ENCODE measurements at places on chromosomes 6 and 20. TPM values are rescaled to one million over a fixed set of nuclear protein-coding genes. Genes with fewer than 3 reads are reported as not detected.

LKAAEAR1 gene
- 1.7 TPM for total RNA-seq

- no peaks in the 10 kb centered on the region for H3K27me3 ChIP-seq
- H3K4me3 ChIP-seq, result no peak overlapping the region
- no peaks in the 10 kb centered on the region for H3K36me3 ChIP-seq
- H3K27ac ChIP-seq, result no peak overlapping the region
Observed at GRCh38 chr6:113626475-113626874, 230.7 kb upstream of the MARCKS start.

DNA sequence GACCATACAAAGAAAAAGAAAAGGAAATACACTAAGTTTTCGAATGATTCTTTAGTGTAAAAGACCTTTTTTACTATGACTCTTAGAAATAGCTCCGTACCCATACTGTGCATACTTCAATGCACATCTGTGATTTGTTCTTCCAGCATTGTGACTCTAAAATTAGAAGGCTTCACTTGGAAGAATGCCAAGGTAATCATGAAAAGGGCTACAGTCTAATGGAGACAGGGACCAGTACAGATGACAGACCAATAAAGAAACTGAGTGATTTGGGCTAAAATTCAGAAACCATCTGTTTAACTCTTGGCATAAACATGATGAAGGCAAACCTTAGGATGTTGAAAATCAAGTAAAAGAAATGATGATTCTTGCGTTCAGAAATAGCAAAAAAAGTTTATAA lies 46.3 kb downstream of the CYP39A1 start:
- no peaks in the 10 kb centered on the region for H3K27me3 ChIP-seq
- H3K4me3 ChIP-seq, result no peak overlapping the region
- DNase-seq, result no peak
- H3K36me3 ChIP-seq, result no peaks in the 10 kb centered on the region
- no peak overlapping the region for H3K27ac ChIP-seq
- H3K4me1 ChIP-seq, result no peaks in the 10 kb centered on the region

- DNase-seq, result peak; percentile 26
- peak overlapping the region; percentile 4 for H3K27ac ChIP-seq
- no peaks in the 10 kb centered on the region for H3K27me3 ChIP-seq
Observed at GRCh38 chr20:50788045-50788991, 6.5 kb upstream of the BCAS4 start.

ZNF341 gene
- 1.1 TPM for total RNA-seq

RWDD2A gene
- total RNA-seq, result 5.2 TPM

GRCh38 chr6:25483943-25484342 lies 168.1 kb upstream of the SCGN start:
- H3K4me3 ChIP-seq, result no peak overlapping the region
- no peaks in the 10 kb centered on the region for H3K4me1 ChIP-seq
- no peak overlapping the region for H3K27ac ChIP-seq

SLC17A1 gene
- not detected for total RNA-seq

PNPLA1 gene
- total RNA-seq, result not detected

- no peaks in the 10 kb centered on the region for H3K27me3 ChIP-seq
- H3K27ac ChIP-seq, result no peak overlapping the region
- no peak for DNase-seq
- no peak overlapping the region for H3K4me3 ChIP-seq
Observed at GRCh38 chr20:13681248-13682125, 42.8 kb upstream of the TASP1 start.

MYB gene
- not detected for total RNA-seq

DNA sequence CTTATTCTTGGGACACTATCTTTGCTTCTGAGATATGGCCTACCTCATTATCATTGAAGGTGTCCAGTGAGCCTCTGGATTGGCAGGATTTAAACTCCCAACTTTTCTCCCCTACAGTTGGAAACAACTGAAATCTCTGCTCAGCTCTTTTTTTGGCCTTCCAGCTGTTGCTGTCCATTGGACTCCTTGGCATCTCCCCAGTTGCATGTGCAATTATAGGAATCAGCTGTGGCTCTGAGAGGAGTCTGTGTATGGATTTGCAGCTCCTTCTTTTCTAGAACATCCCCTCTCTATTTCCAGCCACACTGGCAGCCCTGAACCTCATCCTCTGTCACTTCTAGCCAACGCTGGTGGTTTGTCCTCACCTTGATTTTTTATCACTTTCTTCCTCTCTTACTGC lies 21.2 kb downstream of the RAB22A start:
- H3K4me1 ChIP-seq, result peaks cover 7% of the 10 kb centered on the region
- H3K27me3 ChIP-seq, result no peaks in the 10 kb centered on the region
- H3K4me3 ChIP-seq, result no peak overlapping the region
- no peak overlapping the region for H3K27ac ChIP-seq
- DNase-seq, result no peak

- peaks cover 26% of the 10 kb centered on the region for H3K4me1 ChIP-seq
- H3K4me3 ChIP-seq, result no peak overlapping the region
- no peaks in the 10 kb centered on the region for H3K36me3 ChIP-seq
- H3K27ac ChIP-seq, result no peak overlapping the region
- H3K27me3 ChIP-seq, result no peaks in the 10 kb centered on the region
- DNase-seq, result no peak
Observed at GRCh38 chr20:4063631-4064030, 48.3 kb upstream of the RNF24 start.

- DNase-seq, result no peak
- no peaks in the 10 kb centered on the region for H3K27me3 ChIP-seq
- no peaks in the 10 kb centered on the region for H3K4me1 ChIP-seq
- no peak overlapping the region for H3K4me3 ChIP-seq
- no peak overlapping the region for H3K27ac ChIP-seq
- no peaks in the 10 kb centered on the region for H3K36me3 ChIP-seq
Observed at GRCh38 chr6:118252474-118252873, 295.6 kb upstream of the PLN start.

DNA sequence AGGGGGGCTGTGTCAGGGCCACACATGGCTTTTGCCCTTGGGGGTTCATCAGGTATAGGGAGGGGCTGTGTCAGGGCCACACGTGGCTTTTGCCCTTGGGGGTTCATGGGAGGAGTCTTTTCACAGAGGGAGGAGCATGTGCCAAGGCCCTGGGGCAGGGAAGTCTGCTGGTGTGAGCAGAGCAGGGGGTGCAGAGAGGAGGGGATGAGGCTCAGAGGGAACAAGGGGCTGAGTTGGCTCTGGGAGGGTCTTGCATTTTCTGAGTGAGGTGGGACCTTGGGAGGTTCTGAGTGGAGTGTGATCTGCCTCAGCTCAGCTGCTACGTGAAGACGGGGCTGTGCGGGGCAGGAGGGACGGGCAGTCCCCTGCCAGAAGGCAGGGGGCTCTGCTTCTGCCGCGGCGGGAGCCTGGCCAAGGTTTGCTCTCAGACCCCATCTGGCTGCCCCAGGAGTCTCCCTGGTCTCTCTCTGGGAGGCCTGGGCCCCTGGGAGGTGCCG lies 6.0 kb upstream of the SOX18 start:
- H3K27ac ChIP-seq, result peak overlapping the region; percentile 59
- no peak overlapping the region for H3K4me3 ChIP-seq
- no peak for DNase-seq
- H3K4me1 ChIP-seq, result no peaks in the 10 kb centered on the region
- H3K27me3 ChIP-seq, result no peaks in the 10 kb centered on the region

GRCh38 chr6:163344411-163344810 lies 70.1 kb upstream of the QKI start:
- no peak overlapping the region for H3K27ac ChIP-seq
- no peaks in the 10 kb centered on the region for H3K27me3 ChIP-seq
- no peak overlapping the region for H3K4me3 ChIP-seq

- no peak overlapping the region for H3K27ac ChIP-seq
- H3K4me3 ChIP-seq, result no peak overlapping the region
- no peak for DNase-seq
- no peaks in the 10 kb centered on the region for H3K27me3 ChIP-seq
- no peaks in the 10 kb centered on the region for H3K4me1 ChIP-seq
Observed at GRCh38 chr6:165755583-165755982, 92.5 kb upstream of the PDE10A start.

DNA sequence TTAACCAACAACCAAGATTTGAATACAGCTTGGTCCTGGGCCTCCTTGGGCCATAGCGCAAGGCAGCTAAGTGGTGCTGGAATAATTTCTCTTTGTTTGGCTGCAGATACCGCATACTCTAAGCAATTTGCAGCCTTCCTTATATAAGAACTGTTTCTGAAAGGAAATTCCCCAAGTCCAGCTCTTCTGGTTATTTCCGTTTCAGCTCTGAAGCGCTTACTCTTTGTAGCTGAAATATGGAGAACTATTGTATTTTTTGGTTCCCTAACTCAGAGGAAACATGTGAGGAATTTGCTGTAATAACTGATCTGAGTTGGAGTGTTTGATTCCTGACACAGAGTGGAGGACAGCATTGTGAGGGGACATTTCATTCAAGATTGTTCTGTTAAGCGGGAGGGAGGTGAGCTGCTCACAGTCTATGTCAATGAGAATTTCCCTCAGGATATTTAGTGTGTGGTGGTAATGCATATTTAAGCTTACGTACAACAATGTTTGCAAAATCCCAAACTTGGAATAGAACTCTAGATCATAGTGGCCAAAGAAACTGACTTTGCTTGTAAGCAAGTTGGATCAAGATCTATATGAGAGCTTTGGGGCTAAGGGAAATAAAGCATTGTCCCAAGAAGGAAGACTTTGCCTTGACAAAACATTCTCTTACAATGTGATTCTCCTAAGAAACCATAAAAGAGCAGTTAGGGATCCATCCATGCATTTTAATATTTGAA lies 576.6 kb upstream of the FLRT3 start:
- no peak overlapping the region for H3K4me3 ChIP-seq
- no peaks in the 10 kb centered on the region for H3K4me1 ChIP-seq
- DNase-seq, result no peak
- H3K27ac ChIP-seq, result no peak overlapping the region

DNA sequence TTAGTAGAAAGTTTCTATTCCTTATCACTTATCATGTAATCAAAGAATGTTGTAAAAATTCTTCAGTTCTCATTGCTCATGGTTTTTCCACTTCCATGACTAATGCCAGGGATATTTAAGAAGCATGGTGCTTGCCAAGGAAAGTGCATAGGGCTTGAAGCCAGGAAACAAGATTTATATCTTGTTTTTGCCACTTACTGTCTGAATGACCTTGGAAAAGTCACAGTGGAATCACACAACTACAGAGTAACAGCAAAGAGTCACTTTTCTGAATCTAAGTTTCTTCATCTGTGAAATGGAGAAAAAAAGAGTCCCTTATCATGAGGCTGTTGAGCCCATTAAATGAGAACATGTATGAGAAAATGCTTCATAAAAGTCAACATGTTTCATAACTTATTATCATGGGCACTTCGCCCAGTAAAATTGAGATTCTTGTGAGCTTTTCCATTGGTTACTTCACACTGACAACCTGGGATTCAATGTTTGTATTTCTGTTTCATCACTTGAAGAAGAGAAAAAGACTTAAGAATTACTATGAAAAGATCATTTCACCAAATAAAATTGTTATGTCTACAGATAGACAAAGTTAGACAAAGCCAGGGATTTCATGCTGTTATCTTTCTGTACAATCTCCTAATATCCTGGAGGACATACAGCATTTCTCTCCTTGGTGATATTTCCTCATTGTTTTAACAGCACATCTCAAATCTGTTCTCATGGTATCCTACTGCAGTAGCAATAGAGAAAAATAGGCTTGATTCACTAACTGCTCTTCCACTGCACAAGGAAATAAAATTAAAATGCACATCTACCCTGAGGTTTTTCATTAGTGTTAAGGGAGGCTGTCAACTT lies 7.6 kb upstream of the BMP5 start:
- H3K4me1 ChIP-seq, result no peaks in the 10 kb centered on the region
- H3K27ac ChIP-seq, result no peak overlapping the region
- no peak overlapping the region for H3K4me3 ChIP-seq
- no peaks in the 10 kb centered on the region for H3K36me3 ChIP-seq
- no peaks in the 10 kb centered on the region for H3K27me3 ChIP-seq
- no peak for DNase-seq

DNA sequence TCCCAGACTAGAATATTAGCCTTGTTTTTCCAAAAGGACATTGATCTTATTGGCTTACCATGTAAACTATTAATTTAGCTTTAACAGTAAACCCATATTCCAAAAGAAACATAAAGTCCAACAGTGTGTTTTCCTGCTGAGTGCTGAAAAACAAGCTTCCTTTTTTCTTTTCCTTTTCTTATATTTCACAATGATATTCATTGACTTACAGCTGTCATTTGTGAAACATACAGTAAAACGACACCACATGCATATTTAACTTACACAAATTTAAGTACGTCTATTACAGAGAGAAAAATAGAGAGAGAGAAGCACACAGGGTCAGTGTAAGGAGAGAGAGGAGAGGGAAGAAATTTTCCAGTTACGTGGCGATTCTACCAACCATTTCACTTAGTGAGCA lies 543.9 kb upstream of the JARID2 start:
- DNase-seq, result no peak
- no peaks in the 10 kb centered on the region for H3K27me3 ChIP-seq
- H3K4me1 ChIP-seq, result no peaks in the 10 kb centered on the region
- no peaks in the 10 kb centered on the region for H3K36me3 ChIP-seq
- H3K4me3 ChIP-seq, result no peak overlapping the region

DNA sequence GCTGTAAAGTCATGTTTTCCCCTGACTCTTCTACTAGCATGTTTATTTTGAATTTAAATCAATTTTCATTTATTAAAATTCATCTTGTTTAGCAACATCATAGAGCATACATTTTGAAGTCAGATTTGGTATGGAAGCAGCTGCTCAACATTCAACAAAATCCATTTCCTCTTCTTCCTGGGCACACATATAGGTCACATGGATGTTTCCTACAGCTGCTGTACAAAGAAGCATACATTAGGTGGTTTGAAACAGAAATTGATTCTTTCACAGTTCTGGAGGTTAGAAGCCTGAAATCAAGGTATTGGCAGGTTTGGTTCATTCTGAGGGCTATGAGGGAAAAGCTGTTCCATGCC lies 495.2 kb downstream of the RFPL4B start:
- H3K27ac ChIP-seq, result no peak overlapping the region
- no peaks in the 10 kb centered on the region for H3K36me3 ChIP-seq
- H3K4me1 ChIP-seq, result no peaks in the 10 kb centered on the region
- no peak for DNase-seq
- no peak overlapping the region for H3K4me3 ChIP-seq
- no peaks in the 10 kb centered on the region for H3K27me3 ChIP-seq

DNA sequence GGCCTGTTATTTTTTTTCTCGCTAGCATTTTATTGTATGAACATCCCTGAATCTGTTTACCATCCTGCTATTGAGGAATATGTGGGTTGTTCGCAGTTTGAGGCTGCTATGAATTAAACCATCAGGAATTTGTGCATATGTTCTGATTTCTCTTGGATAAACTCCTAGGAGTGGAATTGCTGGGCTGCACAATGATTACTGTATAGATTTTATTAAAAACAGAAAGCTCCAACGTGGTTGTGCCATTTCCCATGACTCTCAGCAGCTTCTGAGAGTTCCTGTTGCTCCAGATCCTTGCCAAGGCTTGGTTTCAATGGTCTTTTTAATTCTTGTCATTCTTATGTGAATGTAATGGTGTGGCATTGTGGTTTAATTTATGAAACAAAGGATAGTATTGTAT lies 75.1 kb downstream of the EDN3 start:
- no peak overlapping the region for H3K27ac ChIP-seq
- H3K36me3 ChIP-seq, result no peaks in the 10 kb centered on the region
- H3K4me3 ChIP-seq, result no peak overlapping the region
- no peaks in the 10 kb centered on the region for H3K4me1 ChIP-seq
- no peaks in the 10 kb centered on the region for H3K27me3 ChIP-seq

TRIM38 gene
- total RNA-seq, result 13.3 TPM

GRCh38 chr6:48615041-48615440 lies 504.0 kb upstream of the PTCHD4 start:
- H3K36me3 ChIP-seq, result no peaks in the 10 kb centered on the region
- DNase-seq, result no peak
- no peaks in the 10 kb centered on the region for H3K4me1 ChIP-seq
- H3K4me3 ChIP-seq, result no peak overlapping the region
- no peaks in the 10 kb centered on the region for H3K27me3 ChIP-seq
- no peak overlapping the region for H3K27ac ChIP-seq

RSPO3 gene
- 2.1 TPM for total RNA-seq

PPIL6 gene
- total RNA-seq, result 31.2 TPM

Data from thyroid gland (tissue), 4 donors.